ENCODE measurements at places on chromosomes 16 and 17.

GRCh38 chr17:57537524-57538410 lies 207.3 kb downstream of the CCDC182 start:
- no peak for DNase-seq

- no peak for DNase-seq
These were observed 44.7 kb upstream of the PRSS54 start for GRCh38 chr16:58339452-58339981.

DNA sequence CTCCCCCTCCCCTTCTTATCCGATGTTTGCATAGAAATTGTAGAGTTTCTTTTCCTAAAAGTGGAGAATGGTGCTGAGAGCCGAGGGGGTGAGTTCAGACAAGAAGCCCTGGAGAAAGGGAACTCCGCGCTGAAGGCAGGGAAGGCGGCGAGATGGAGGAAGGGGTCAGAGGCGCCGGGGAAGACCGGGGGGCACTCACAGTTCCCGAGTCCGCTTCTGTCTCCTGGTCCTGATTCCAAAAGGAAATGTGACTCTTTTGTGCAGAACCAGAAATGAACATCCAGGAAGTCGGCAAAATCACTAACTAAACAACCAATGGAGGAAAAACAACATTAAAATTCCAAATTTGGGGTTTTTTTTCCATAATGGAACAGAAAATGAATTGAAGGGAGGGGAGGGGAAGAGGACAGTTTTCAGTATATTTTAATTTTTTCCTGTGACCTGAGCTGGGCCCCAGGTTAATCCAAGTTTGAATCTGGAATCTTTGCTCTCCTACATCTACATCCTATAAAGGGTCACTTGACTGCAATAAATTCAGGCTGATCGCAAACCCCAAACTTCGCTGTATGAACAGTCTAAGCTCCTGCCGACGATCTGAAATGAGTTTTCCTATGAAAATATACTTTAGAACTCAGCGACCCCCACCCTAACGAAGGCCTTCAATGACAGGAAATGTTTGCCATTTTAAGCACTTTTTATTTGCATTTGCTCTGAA lies 252.3 kb downstream of the C16orf95 start:
- DNase-seq = no peak

DNA sequence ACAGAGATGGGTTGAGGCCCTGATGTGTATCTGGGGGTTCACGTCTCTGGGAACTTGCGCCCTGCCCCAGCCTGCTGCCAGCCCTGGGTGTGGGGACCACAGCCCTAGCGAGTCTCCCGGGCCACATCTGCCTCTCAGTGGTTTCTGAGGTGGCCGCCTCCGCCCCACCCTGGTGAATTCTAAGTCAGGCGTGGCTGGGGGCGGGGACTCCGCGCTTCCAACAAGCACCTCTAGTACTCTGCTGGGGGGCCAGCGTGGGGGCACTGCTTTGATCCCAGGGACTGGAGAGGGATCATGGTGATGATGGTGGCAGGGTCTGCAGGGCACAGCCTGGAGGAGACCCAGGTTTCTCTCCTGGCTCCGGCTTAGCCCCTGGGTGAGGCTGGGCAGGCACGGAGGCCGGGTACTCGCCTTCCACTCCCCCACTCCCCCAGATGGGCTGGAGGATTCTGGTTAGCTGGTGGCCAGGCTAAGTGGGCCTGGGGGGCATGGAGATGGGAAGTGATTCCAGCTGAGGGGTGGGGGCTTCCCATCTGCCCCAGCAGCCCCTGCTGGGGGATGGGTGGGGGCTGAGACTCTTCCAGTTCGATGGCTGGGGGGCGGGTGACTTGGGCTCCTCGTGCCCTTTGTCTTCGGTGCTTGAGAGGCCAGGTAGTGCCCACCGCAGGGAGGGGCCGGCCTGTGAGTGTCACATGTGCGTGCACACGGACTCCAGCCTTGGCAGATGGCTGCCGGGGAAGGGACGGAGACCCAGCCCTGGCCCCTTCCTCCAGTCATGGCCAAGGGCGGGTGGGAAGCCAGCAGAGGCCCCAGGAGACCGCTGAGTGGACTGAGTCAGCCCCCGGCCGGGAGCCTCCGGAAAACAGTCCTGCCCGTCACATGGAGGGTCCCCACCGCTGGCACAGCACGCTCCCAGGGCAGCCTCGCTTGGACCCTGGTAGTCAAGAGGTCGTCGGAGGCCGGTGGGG lies 3.9 kb downstream of the GLIS2 start:
- DNase-seq = no peak

DNA sequence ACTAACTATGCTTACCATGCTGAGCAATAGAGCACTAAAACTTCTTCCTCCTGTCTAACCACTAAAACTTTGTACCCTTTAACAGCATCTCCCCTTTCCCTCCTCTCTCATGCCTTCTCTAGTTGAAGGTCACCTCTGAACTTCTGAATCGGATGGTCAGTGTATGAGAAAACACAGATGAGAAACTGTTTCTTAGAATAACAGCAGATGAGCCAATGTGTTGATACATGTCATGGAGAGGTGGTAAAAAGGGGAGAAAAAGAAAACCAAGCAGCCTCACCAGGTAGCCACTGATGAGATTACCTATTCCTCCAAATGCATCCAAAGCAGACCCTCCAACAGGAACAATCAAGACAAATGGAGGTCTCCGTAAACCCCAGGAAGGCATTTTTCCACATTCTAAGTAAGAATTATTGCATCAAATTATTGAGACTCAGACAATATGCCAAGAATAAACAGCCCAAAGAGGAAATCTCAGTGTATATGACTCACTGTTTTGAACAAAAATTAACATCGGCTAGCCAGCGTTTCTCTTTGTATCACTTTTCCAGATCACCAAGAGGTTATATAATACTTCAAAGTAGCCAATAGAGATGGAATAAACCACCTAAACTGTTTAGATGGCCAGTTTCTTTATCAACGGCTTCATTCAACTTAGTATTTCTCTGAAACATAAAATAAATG lies 793.3 kb upstream of the SOX9 start:
- DNase-seq = no peak

DNA sequence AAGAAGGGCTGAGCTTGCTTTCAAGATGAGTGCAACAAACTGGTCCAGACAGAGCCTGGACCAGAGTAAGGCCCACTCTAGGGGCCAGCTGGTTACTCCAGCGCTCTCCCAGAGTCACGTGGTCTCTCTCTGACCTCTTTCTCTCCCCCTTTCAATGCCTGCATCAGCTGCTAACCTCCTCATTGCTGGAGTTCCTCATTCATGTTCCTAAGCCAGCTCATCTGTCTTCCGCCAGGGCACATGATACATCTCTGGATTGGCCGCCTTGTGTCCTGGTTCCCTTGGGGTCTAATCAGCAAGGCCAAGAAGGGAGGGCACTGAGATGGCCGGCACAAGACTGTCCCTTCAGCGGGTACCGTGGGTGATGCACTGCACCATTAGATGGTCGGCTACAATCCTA lies 26.9 kb upstream of the ZFP90 start:
- no peak for DNase-seq

DNA sequence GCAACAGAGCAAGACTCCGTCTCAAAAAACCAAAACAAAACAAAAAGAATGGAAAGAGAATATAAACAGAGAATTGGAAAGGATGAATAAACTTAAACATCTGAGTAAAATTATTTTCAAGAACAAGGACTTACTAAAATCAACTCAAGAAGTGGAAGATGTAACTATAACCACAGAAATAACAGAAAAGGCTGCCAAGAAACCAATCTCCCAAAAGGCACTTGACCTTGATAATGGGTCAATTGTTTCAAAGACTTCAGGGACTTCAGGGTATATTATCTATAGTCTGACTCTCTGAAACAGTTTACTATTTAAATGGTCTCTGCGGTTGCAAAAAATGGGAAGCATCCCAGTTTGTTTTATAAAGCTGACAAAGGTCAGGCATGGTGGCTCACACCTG lies 35.1 kb downstream of the VPS53 start:
- DNase-seq = no peak

GRCh38 chr17:83073389-83074063 lies 5.9 kb upstream of the METRNL start:
- no peak for DNase-seq

DNA sequence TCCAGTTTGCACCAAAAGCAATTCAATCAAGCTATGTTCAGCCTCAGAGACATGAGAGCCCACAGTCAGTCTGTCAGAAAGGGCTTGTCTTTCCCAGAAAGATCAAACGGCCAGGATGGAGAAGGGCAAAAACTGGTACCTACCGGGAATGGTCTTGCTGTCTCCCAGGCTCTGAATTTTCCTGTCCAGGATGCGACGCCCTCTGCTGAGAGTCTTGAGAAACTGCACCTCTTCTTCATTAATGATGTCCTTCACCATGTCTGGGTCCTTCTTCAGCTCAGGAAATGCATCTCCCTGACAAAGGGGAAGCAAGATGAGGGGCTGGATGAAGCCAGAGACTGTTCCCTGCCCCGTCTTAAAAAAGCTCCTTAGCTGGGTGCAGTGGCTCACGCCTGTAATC lies 15.8 kb upstream of the EXOSC6 start:
- DNase-seq = no peak

- no peak for DNase-seq
These were observed 290.9 kb downstream of the HS3ST3A1 start for GRCh38 chr17:13310858-13311257.

DNA sequence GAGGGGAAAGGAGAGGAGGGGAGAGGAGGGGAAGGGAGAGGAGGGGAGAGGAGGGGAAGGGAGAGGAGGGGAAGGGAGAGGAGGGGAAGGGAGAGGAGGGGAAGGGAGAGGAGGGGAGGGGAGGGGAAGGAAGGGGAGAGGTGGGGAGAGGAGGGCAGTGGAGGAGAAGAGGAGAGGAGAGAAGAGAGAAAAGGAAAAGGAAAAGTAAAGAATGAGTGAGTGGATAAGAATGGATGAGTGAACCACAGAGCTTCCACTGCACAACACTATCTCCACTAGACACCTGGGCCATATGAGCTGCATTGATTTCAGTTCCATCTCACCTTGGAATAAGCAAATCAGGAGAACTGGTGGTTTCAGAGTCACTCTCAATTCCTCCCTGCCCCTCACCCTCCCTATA lies 204.1 kb upstream of the TOX3 start:
- DNase-seq = no peak

DNA sequence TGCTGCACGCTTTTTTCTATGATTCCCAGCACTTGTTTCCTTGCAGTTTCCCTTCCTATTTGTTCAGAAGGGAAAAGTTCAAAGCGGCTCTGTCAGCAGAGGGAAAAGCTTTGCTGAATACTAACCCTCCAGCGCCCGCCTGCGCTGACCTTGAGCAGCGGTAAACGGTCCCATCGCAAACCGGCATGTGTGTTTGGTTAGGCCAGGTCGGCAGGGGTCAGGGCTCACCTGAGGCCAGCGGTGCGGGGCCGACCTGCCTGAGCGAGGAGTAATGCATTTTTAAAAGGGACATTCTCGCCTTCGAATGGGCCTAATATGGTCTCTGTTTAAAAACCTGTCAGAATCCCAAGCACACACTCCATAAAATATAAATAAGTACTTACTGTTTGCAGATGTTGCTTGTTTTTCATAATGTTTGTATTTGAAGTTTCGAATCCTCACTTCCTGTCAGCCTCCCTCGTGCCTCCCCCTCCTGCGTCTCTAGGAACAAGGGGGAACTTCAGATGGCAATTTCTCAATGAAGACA lies 110.1 kb downstream of the IRX3 start:
- no peak for DNase-seq

DNA sequence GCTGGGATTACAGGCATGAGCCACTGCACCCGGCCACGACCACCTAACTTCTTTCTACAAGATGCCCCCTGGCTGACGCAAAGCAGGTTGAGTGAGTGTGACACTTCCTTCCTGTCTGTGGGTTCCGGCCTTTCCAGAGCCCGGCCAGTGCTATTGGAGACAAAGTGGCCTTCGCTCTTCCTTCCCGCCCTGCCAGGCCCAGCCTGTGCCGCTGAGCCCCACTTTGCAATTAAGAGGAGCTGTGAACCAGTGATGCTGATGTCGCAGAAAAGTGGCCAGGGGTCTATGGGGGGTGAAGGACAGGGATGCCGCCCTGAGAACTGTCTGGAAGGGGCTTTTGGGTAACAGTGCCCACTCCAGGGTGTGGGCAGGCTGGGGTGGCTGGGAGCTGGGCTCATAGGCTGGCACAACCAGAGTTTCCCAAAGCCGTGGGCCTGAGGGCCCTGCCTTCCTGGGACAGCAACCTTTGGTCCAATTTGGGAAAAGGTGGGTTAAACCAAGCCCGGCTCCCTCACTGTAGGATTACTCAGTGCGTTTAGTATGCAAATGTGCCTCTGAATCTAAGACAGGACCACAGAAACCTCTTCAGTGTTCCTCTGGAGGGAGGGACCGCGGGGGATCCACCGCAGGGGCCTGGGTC lies 174.9 kb downstream of the SEC14L1 start:
- DNase-seq = no peak

DNA sequence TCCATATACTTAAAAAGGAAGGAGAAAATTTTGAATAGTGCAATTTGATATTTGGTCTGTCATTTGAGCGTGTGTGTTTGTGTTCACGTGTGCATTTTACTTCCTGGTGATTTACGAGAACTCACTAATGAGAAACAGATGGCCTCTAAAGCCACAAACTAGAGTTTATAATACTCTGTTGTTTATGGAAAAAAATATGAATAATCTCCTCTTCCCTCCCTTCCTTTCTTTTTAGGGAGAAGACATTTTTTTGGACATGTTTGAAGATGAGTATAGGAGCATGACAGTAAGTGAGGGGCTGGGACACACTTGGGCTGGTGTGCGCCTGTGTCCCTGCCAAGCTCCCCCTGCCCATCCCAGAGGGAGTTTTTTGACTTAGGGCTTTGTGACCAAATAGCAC lies 102.7 kb downstream of the CLEC16A start:
- no peak for DNase-seq

- DNase-seq = no peak
These were observed 31.2 kb downstream of the TEX14 start for GRCh38 chr17:58660621-58661020.

DNA sequence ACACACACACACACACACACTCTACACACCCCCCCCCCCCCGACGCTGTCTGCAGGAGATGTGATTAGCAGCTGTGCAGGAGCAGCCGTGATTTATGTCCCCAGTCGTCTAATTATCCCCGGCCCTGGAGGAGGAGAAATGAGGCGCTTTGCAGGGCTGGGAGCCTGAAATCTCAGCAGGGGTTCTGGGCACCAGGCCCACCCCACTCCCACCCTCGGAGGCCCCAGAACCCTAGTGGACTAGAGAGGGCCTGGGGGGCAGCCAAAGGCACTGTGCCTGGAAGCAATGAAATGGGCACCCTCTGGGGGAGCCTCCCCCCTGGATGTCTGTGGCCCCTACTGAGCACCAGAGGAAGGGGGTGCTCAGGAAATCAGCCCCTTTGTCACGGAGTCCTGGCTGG lies 134.2 kb upstream of the CIBAR2 start:
- DNase-seq = no peak

- no peak for DNase-seq
These were observed 47.8 kb upstream of the FBXO47 start for GRCh38 chr17:39014795-39015545.

DNA sequence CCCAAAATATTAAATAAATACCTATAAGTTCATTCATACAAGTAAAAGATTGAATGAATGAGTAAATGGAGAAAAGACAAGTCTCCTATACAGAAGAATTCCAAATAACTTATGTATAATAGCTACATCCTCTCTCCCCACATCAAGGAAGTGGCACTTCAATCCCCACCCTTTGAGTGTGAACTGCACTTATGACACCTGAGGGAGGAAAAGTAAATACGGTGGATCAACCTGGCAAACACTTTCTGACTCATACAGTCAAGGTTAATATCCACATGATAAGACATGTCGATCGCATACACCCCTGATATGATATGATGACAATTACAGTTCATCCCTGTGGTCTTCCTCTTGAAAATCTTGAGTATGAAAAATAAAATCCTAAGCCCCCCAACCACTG lies 18.0 kb downstream of the SLFN12L start:
- no peak for DNase-seq

- no peak for DNase-seq
These were observed 6.1 kb downstream of the NOG start for GRCh38 chr17:56599566-56599965.
